ENCODE measurements at places on chromosomes 7 and 10. TPM values are rescaled to one million over a fixed set of nuclear protein-coding genes. Genes with fewer than 3 reads are reported as not detected.

Gene SPDYE8
- total RNA-seq = not detected

Gene EXOSC1
- total RNA-seq = 25.4 TPM

Gene RARRES2
- 1.7 TPM for total RNA-seq

Gene RBP3
- total RNA-seq = not detected

Gene DIP2C
- total RNA-seq = 40.9 TPM

Gene LLCFC1
- total RNA-seq = not detected

Gene ARF5
- total RNA-seq = 94.2 TPM

Gene GJD4
- total RNA-seq = 0.10 TPM

Gene HECW1
- 0.26 TPM for total RNA-seq

Gene AFAP1L2
- 1.2 TPM for total RNA-seq
